ENCODE measurements at places on chromosomes 1 and 21. TPM values are rescaled to one million over a fixed set of nuclear protein-coding genes. Genes with fewer than 3 reads are reported as not detected.

The YBEY gene
- total RNA-seq: 17.1 TPM

The DSTYK gene
- 6.3 TPM for total RNA-seq

The VASH2 gene
- 1.2 TPM for total RNA-seq

The VPS72 gene
- total RNA-seq: 40.5 TPM

The PYGO2 gene
- 12.9 TPM for total RNA-seq

DNA sequence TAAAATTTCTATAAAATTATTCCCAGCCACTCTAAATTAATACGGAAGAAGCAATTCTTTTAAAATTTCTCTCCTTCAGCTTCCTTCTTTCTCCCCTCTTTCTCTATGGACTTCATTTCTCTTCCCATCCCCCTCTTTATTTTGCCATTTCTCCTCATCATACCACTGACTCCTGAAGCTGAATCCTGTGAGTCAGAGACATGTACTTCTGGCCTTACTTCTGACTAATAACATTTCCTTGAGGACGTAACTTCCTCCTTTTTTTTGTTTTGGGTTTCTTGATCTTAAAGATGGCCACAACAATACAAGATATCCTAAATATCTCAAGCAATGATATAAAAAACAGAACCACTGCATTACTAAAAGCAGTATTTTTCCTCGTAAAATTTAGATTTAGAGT, 63.6 kb upstream of the DENND1B start:
- H3K27me3 ChIP-seq: no peaks in the 10 kb centered on the region
- H3K4me3 ChIP-seq: no peak overlapping the region
- no peak for DNase-seq

- H3K27me3 ChIP-seq: no peaks in the 10 kb centered on the region
- H3K27ac ChIP-seq: no peak overlapping the region
- no peak overlapping the region for H3K4me3 ChIP-seq
- H3K4me1 ChIP-seq: no peaks in the 10 kb centered on the region
These were observed 664.0 kb downstream of the SMYD3 start for GRCh38 chr1:245843101-245843500.

- H3K27ac ChIP-seq: no peak overlapping the region
- no peaks in the 10 kb centered on the region for H3K4me1 ChIP-seq
- no peak for DNase-seq
These were observed 27.4 kb upstream of the ASPM start for GRCh38 chr1:197173571-197174507.

- no peaks in the 10 kb centered on the region for H3K36me3 ChIP-seq
- H3K4me3 ChIP-seq: no peak overlapping the region
- no peak for DNase-seq
- H3K27ac ChIP-seq: no peak overlapping the region
- peaks cover 14% of the 10 kb centered on the region for H3K4me1 ChIP-seq
- H3K27me3 ChIP-seq: no peaks in the 10 kb centered on the region
These were observed 40.0 kb upstream of the DPH5 start for GRCh38 chr1:101065575-101065974.

GRCh38 chr1:230043081-230043480, 24.0 kb upstream of the GALNT2 start:
- no peak for DNase-seq
- no peak overlapping the region for H3K27ac ChIP-seq
- H3K4me1 ChIP-seq: no peaks in the 10 kb centered on the region
- peaks cover 25% of the 10 kb centered on the region for H3K27me3 ChIP-seq
- no peak overlapping the region for H3K4me3 ChIP-seq
- H3K36me3 ChIP-seq: no peaks in the 10 kb centered on the region

All from left ventricle myocardium inferior (tissue), 1 donor.